ENCODE measurements at places on chromosomes 12 and 14.

DNA sequence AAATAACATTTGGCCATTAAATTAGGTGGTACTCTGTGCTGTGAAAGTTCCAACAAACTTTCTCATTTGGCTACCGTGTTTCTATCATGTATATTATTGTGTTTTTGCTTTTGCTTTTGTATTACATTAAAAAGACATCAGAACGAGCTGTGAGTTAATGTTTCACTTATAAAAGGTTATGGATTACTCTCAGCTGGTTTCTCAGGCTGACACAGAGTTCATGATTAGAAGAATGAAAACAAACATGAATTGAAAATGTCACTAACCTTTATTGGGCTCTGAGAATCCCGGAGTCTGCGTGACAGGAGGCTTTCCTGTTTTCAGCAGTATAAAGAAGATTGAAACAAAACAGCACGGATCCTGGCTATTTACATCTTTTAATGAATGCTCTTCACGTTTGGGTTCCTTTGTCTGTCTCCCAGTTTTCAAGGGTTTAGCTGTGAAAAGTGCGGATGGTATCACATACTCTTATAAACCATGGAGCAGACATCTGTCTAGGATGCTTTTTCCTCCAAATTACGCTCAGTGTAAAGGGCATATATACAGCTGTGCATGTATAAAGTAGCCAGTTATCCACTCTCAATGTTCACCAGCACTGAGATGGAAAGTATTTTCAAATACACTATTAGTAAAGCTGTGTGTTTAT, 153.6 kb downstream of the PTCSC3 start:
- DNase-seq, result no peak

DNA sequence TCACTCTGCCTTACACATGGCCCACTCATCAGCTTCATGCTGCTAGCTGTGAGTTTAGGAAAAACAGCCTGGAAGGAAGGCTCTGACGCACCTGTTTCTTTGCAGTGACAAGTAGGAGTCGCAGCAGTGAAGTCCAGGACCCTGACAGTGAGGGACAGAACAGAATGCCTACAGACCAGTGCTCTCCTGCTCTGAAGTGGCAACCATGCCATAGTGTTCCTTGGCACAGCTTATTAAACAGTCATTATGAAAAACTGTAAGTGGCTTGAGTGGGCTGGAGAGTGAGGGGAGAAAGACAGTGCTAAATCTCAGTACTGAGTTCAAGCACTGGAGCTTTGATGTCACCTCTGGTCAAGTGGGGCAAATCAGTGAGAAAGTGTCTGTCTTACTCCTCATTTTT, 61.7 kb downstream of the MYRFL start:
- DNase-seq, result no peak

DNA sequence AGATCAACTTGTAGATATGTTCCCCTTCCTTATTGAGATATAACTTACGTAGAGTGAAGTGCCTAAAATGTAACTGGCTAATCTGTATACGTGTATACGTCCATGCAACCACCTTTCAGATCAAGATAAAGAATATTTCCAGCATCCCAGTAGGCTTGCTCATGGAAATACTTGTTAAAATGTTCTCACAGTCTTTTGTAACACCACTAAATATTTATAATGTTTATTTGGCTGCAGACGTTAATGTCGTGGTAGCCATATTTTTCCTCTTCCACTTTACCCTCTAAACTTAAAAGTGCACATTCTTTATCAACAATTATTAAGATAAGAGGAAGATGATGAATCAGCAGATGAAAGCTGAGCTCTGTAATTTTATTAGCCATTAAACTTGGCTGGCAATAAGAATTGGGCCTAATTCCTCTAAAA, 447.4 kb downstream of the AEBP2 start:
- no peak for DNase-seq

GRCh38 chr12:65496617-65497016, 218.1 kb downstream of the MSRB3 start:
- no peak for DNase-seq

DNA sequence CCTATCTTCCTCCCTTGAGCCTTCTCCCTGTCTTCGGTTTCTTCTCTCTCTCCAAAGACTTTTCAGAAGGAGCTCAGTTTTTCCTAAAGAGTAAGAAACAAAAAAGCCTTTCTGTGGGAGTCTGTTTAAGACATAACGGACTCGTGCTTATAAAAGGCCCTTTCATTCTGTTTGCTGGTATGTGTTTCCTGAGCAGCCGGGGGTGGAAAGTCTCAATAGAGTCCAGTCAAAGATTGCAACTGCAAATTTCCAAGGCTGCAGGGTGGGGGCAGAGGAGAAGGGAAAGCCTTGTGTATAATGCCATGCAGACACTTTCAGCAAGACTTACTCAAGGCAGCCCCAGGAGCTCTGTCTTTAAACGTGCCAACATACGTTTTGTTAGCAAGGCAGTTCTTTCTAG, 62.2 kb downstream of the GNG2 start:
- no peak for DNase-seq

DNA sequence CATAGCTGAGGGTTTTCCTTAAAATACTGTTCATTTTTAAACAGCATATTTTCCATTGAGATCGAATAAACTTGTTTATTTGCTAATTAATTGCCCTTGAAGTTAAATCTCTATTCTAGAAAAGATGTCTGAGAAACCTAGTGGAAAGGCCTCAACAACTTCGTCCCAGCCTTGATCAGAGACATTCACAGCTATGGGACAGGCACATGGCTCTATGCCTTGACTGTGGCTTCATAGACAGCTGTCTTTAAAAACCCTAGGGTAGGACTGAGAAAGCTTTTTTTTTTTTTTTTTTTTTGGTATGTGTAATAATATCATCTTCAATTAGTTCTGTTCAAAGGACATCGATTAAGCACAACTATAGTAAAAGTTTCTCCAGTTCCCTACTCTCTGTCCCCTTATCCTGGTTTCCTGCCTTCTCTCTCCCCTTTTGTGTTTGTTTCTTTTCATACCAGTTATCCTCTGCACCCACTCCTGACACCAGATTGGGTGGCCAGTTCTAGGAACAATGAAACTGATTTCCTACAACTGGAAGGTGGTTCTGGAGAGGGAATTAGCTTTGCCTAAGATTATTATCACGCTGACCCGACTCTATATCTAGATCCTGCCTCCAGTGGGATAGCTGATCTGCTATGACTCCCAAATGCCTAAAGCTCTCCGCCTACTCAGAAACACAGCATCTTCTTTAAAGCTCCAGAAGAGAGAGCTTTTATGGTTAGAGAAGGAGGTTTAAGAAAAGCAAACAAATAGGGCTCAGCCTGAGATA, 20.3 kb downstream of the SOCS2 start:
- no peak for DNase-seq

- no peak for DNase-seq
Measured at GRCh38 chr14:91420686-91421085, 3.1 kb upstream of the CCDC88C start.

GRCh38 chr14:73739174-73739898, 25.2 kb upstream of the PNMA1 start:
- DNase-seq, result no peak

DNA sequence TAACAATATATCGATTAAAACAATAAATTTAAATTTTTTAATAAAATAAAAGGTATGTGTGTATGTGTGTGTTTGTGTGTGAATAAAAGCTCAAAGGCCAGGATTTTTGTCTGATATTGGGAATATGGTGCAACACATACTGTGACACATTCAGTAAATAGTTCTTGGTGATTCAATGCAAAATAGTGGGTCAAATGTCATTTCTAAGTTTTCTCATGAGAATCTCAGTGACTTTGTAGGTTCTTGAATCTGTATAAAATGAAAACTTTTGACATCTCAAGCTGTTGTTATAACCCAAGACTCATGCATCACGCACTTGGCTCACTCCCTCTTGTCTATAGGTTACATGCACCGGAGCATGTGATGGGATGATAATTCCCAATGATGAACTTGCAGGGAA, 16.2 kb upstream of the MED6 start:
- DNase-seq, result no peak

- no peak for DNase-seq
Measured at GRCh38 chr12:92044435-92044834, 101.2 kb downstream of the BTG1 start.

All from MM.1S (cell line).